ENCODE measurements at places on chromosomes 3 and 15.

DNA sequence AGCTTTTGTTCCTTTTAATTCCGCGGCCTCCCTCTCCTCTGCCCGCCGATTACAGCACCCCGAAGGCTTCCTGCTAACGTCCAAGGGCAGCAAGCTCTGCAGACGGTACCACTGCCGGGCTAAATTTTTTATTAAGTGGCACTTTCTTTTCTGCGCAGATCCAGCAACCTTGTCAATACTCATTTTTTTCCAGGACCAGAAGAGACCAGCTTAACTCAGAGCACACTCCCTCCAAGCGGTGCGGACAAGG lies 542 bp upstream of the MEIS2 start:
- DNase-seq, result no peak

DNA sequence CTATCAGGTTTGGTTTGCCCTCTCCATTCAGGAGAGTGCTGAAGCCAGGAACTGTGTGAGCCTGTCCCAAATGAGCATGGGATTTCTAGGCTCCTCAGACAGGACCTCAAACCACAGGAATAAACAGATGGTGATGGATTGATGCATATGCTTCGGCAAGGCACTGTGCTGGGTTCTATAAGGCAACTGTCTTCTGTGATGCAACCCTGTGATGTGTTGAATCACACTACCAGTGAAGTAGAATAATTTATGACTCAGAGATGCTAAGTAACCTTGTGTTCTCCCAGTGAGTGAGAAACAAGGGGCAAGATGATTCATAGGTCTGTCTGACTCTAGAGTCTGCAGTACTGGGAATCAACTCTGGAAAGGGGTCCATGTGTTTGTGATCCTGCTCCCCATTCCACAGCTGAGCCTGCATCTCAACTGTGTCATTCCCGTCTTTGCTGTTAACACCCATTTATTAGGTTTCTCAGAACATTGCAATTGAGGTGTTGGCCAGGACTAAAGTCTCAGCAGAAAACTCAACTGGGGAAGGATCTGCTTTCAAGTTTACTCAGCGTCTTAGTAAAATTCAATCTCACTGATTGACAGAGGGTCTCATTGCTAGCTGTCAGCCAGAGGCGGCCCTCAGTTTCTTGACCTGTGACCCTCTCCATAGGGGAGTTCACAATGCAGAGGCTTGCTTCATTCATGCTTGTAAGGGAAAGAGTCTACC lies 510.1 kb upstream of the CFAP20DC start:
- peak; percentile 83 for DNase-seq

DNA sequence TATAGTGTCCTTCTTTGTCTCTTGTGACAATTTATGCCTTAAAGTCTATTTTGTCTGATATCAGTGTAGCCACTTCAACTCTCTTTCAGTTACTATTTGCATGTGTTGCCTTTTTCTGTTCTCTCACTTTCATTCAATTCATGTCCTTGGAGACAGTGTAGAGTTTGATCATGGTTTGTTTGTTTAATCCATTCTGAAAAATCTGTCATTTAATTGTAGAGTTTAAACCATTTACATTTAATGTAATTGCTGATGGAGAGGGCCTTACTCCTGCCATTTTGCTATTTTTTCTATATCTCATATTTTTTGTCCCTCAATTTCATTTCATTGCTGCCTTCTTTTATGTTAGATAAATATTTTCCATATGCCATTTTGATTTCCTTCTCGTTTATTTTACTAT lies 42.3 kb downstream of the LSM3 start:
- no peak for DNase-seq

DNA sequence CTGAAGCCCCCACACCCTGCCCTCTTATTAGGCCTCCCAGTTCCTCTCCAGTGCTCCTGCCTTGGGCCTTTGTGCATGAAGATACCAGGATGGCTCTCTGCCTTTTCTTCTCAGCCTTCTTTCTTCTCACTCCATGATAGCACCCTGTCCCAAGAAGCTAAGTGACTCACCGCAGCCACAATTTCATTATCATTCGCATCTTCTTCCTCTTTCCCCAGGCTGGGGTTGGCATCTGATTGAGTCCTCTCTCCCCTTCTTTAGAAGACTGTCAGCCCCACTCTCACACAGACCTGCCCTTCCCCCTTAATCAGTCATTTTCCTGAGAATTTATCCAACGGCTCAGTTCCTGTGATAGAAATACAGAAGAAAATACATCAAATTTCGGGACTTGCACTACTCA lies 102.0 kb downstream of the STAC start:
- no peak for DNase-seq

- DNase-seq, result no peak
These were observed 8.8 kb upstream of the GRAMD1C start for GRCh38 chr3:113829576-113830354.

DNA sequence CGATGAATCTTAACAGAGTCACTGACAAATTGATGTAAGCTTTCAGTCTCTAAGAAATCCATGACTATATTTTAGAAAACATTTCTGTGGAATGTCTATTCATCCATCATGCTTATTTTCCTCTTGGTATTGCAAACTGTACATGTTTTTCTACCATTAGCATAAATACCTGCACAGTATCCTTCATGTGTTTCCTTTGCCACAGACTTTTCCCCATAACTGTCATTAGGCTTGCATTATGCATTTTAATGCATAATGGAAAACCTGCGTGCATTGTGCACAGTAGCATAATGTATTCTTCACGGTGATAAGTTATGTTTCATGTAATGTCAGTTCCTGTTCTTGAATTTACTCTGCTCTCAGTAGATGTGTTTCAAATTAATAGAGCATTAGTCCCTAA lies 403.1 kb upstream of the EPHA3 start:
- DNase-seq, result no peak

DNA sequence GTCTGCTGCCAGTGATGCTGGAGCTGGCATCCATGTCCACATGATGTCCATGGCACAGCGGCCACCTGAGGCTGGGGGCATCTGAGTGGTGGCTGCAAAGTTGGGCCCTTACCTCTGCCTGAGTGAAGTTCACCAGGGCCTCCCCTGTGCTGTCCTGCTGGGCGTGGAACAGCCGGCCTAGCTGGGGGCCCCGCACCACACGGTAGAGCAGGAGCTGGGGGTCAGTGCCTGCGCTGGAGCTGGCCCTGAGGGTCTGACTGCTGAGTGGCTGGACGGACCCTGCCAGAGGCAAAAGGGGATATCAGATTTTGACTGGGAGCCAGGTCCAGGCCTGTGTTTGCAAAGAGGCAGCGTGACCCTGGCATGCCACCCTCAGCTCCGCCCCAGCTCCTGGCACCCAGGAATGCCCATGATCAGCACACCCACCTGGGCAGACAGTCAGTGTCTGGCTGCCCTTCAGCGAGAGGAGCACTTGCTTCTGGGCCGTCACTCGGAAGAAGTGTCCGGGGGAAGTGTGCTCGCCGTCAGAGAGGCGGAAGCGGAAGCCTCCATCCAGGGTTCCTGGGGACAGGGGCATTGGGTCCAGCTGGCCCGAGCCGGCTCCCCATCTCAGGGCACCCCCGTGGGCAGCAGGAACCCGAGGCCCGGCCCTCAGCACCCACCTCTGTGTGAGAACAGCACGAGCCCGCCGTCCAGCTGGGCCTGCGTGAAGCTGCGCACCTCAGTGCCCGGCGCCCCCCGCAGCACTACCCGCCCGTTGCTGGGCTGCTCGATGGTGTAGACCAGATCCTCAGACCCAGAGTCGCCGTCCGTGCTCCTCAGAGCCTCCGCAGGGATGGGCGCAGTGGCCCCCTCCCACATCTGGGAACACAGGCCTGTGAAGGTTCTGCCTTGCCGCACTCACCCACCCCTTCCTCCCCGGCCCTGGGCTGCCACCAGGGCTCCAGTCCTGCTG lies 30.2 kb downstream of the CSPG4 start:
- DNase-seq, result no peak

- DNase-seq, result no peak
These were observed 69.6 kb downstream of the CGNL1 start for GRCh38 chr15:57445872-57446271.

- DNase-seq, result peak; percentile 50
These were observed 736 bp downstream of the ARHGEF26 start for GRCh38 chr3:154121701-154122551.

GRCh38 chr3:60919296-60919695 lies 332.0 kb downstream of the FHIT start:
- DNase-seq, result no peak

- peak; percentile 57 for DNase-seq
These were observed 183.8 kb upstream of the IL12A start for GRCh38 chr3:159804726-159805410.

DNA sequence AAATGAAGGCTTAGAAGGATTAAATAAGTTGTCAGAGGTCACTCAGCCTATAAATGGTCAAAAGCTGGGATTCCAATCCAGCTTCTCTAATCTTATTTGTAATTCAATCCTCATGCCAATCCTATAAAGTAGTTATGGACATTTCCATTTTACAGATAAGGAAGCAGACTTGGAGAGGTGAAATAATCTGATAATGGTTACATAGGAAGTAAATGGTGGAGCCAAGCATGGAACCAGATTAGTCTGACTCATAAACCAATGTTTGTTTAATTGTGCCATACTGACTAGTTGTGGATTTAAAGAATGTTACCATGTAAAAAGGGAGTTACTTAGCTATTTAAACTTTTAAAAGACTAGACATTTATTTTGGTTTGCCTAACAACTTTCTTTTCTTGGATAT lies 59.7 kb downstream of the KCNAB1 start:
- no peak for DNase-seq

DNA sequence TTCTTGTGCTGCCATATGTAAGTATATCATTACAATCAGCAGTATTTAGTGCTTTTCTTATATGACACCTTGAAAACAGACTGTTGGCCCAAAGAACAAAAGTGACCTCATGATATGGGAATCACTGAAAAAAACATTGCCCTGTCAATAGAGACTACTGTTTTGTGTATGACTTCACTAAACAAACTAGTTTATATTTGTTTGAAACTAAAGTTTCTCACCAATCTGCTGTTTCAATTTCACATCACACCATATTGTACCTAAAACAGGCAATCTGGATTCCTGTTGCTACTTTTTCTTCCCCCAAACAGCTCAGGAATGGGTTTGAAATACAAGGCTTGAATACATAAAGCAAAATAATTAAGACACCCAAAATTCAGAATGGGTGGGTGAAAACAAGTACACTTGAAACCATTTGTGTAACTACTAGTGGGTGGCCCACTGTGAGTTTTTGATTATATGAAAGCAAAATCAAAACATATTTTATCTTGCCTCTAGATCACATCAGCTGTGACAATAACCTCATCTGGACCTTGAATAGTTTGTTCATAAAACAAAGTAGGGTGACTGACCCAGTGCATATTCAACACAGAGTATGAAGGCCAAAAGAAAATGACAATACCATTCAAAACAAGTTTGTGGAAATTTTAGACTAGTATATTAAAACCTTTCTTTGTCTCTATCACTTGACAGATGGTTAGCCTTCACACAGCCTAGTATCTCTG lies 5.9 kb downstream of the ZBTB20 start:
- DNase-seq, result no peak

DNA sequence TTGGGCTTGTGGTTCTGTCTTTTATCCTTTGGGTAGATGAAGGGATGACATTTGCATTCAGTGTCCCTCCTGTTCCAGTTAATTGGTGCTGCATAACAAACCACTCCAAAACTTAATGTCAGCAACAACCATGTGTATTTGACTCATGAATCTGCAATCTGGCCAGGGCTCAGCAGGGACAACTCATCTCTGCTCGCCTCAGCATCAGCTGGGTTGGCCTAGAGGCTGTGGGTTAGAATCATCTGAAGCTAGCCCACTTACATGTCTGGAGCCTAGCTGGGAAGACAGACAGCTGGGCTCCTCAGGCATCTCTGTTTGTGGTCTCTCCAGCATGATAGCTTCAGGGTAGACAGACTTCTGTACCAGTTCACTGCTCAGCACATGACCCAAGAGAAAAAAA lies 92.0 kb downstream of the TMEM108 start:
- no peak for DNase-seq

DNA sequence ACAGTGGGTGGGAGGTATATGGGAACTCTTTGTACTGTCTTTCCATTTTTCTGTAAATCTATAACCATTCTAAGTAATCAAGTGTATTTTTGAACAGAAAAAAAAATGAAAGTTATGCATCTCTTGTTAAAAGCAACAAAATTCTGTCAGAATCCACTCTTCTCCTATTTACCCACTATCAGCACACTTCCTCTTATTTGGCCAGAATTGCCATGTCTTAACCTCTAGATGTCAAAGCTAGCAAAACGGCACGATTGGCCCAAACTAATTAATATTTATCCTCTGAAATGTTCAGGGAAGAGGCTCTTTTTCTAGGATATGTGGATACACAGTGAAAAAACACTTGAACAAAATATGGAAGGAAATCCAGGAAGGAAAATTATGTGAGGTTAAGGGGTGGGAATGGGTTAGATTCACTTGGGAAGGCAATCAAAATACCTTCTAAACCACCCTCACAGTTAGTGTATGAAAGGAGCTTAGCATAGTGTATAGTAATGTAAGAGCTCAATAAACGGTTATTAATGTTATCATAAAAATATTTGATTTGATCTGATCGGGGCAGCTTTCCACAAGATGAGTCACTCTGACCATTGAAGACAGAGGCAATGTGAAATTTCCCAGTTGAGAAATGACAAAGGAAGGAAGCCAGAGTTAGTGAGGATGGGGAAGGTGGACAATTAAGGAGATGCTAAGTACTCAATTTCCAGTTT lies 20.1 kb upstream of the TGFBR2 start:
- DNase-seq, result no peak

GRCh38 chr15:31216215-31216911 lies 110.3 kb upstream of the KLF13 start:
- peak; percentile 80 for DNase-seq

DNA sequence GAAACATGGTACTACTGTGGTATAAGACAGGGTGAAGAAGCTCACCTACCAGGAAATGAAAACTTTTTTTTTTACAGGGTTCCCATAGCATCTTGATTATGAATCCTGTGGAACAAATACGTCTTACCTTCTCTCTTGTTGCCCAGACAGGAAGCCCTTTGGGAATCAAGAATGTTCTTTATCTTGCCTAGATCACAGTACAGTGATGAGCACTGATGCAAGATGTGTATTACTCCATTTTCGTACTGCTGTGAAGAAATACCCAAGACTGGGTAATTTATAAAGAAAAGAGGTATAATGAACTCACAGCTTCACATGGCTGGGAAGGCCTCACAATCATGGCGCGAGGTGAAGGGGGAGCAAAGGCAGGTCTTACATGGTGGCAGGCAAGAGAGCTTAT lies 281.3 kb downstream of the UBE2E2 start:
- DNase-seq, result no peak

- DNase-seq, result no peak
These were observed 4.4 kb upstream of the LMAN1L start for GRCh38 chr15:74808078-74808839.

DNA sequence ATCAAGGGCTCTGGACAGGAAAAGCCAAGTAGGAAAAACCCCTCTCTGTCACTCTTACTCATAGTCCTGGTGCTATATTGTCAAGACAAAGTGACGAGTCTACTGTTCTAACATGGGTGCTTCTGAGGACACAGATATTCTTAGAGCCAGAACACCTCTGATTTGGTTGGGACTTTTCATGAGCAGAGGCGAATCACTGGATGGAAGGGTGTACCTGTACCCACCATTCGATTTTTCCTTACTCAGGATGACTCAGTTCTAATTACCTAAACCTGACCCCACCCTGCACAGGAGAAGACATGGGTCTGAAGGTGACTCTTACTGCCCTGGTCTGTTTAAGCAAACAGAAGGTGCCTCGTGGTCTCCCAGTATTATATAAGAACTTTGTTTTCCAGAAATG lies 58.5 kb downstream of the ABCC5 start:
- no peak for DNase-seq
